ENCODE measurements at places on chromosomes 7 and 10.

GRCh38 chr7:11319491-11320274 lies 346.0 kb downstream of the PHF14 start:
- DNase-seq = no peak

- no peak for DNase-seq
Observed at GRCh38 chr7:1487466-1487865, 16.7 kb downstream of the INTS1 start.

- DNase-seq = peak; percentile 31
Observed at GRCh38 chr7:80439894-80440821, 71.7 kb downstream of the GNAT3 start.

- no peak for DNase-seq
Observed at GRCh38 chr7:82250598-82250997, 193.0 kb downstream of the CACNA2D1 start.

DNA sequence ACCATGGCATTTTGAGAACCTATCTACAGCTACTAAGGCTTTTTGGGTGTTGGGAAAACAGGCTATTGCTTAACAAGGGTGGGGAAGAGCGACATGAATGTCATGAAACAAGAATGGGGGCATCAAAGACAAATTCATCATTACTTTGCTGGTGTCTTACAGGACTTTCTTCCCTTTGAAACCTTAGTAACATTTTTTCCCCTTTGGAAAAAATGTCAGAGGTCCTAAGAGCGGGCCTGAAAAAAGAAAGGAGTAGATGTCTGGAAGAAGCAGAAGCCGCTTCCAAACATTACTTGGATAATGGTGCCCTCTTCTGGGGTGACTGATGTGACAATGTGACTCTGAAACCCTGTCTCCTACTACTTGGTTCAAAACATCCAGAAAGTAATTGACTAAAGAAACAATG lies 3.8 kb upstream of the DDX50 start:
- DNase-seq = peak; percentile 91

DNA sequence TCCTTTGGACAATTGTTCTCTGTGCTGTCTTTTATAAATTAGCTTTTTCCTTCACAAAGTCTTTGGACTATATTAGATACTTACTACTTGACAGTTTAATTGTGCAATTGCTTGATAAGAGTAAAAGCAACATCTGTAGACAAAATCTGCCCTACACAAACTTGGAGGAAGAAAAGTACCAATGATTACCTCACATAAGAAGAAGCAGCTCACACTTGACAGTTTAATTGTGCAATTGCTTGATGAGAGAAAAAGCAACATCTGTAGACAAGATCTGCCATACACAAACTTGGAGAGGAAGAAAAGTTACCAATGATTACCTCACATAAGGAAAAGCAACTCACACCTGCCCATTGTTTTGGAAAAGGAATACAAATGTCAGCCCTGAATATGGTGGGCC lies 17.1 kb upstream of the SCIN start:
- DNase-seq = peak; percentile 45

DNA sequence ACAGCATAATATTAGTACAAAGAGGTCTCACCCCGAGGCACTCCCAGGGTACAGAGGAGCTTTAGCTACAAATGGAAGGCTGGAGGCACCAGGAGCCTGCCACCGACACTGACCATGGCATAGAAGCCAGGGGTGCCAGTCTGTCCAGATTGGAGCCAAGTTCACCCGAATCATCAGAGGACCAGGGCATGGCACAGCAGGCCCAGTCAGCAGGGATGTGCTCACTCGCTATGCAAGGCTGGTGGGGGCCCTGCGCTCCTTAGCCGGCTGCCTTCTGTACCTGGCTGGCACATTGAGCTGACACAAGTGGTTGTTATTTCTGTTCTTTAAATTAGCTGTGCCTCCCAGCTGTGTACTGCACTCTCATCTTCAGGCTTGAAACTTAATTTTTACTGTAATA lies 149.3 kb downstream of the TCERG1L start:
- DNase-seq = no peak

DNA sequence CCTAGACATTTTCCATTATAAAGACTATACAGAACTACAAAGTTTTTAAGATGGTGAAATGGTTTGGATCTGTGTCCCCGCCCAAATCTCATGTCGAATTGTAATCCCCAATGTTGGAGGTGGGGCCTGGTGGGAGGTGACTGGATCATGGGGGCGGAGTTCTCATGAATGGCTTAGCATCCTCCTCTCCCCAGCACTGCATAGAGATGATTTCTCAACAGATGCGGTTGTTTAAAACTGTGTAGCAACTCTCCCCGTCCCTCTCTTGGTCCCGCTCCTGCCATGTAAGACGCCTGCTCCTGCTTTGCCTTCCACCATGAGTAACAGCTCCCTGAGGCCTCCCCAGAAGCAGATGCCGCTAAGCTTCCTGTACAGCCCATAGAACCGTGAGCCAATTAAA lies 1.6 kb downstream of the FAM133B start:
- DNase-seq = peak; percentile 91

DNA sequence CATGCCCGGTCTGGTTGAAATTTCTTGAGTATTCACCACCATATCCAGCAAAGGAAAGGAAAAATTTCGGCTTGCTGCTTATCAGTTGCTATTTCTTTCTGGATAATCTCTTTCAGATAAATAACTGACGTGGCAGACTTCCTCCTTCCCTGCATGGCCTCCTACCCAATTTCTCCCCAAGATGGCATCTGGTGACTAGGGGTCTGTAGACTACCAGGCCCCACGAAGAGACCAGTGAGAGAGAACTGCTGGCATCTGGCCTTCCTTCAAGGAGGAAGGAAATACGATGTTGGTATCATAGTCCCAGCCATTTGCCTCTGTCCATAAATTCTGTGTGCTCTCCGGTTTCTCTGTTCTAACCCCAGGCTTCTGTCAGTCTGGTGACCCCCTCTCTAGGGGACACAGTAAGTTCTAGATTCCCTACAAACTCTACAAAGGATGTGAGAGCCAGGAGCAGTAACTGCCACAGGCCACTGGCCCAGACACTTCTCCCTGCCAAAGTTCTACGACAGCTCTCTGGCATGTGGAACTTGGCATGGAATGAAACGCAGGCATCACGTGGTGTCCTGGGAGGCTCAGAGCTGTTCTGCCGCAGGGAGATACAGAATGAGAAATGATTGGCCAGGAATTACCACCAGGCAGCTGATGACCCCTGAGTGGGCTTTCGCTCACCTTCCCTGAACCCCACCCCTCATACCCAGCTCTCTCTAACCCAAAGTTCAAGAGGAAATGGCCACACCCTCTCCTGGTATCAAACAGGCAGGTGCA lies 30.0 kb upstream of the MSRB2 start:
- no peak for DNase-seq

GRCh38 chr7:97871659-97872024 lies 566 bp downstream of the ASNS start:
- no peak for DNase-seq

GRCh38 chr10:11483201-11484148 lies 128.0 kb downstream of the USP6NL start:
- DNase-seq = peak; percentile 56

- DNase-seq = peak; percentile 78
Observed at GRCh38 chr7:64793106-64793755, 997 bp upstream of the ZNF138 start.

- no peak for DNase-seq
Observed at GRCh38 chr10:120530699-120531098, 73.7 kb downstream of the PLPP4 start.

DNA sequence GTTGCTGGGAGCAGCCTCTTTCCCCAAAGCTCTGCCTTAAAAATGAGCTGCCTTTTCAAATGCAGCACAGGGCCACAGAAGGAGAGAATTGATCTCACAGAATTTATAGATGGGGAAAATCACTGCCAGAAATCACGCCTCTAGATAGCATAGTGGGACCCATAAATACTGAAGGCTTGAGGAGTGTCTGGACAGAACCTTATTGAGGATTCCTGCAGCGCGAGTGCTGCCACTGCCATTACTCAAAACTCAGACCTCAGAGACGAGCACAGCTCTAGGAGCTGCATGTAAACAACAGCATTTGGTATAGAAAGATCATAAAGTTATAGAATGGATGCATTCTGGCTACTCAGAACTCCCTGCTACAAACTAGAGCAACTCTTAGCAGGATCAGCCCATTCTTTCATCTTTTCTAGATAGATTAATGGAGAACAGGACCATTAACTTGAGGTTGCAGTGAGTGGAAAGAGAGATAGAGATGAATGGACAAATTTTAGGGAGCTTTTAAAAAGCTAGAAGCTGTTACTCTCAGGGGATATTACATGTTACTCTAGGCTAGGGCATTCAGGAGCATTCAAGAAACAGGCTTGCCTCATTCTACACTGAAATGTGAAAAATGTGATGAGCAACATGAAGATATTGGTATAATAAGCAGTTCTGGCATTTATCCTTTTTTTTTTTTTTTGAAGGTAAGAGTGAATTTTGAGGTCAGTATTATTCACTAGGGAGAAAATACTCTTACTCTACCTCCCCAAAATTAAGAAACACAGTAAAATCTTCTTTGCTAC lies 267.2 kb upstream of the SLC26A5 start:
- no peak for DNase-seq
